Activated gamma-delta T cell treated with anti-CD3 and anti-CD28 coated beads, Interleukin-2, amount 50 U/mL, for 16 hours (primary cell): ENCODE measurements at places on chromosomes 11 and 22.

DNA sequence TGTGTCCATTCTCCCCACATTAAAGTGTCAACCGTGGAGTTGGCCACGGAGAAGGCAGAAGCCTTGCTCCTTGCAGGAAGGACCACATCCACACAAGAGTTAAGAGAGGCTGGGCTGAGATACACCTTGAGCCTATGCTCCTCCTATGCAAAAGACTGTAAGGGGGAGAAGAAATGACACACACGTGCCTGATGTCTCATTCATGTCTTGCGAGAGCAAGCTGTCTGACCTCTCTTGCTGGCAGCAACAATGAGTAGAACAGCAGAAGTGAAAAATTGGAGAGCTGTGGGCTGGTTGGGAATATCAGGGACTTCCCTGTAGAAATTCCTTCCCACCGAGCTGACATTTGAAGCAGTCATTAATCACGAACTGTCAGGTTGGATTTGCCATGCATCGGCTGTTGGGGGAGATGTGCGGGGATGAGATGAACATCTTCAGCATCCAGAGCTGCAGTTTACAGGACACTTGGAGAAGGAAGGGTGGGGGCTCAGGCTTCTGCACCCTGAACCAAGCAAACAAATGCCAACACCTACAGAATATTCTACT lies 139.3 kb downstream of the MYO18B start:
- no peak for DNase-seq

DNA sequence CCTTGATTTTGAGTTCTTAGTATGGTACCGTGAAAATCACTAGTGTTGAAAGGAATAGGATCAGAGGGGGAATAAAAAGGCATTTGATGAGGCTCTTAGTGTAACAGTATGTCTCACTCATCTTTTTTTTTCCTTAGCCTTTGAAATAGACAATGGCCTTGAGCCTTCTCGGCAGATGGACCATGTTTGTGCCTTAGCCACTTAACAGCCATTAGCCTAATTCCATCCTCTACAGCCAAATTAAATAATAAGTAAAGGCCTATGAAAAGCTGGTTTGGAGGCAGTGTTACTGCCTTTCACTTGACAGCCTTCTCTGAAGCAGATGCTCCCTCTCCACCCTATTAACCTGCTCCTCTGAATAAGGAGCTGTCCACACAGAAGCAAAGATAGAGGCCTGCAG lies 580.7 kb downstream of the NTM start:
- no peak for DNase-seq

GRCh38 chr22:17269607-17270261 lies 50.5 kb upstream of the ADA2 start:
- no peak for DNase-seq

GRCh38 chr11:130806746-130807145 lies 109.5 kb downstream of the SNX19 start:
- no peak for DNase-seq

DNA sequence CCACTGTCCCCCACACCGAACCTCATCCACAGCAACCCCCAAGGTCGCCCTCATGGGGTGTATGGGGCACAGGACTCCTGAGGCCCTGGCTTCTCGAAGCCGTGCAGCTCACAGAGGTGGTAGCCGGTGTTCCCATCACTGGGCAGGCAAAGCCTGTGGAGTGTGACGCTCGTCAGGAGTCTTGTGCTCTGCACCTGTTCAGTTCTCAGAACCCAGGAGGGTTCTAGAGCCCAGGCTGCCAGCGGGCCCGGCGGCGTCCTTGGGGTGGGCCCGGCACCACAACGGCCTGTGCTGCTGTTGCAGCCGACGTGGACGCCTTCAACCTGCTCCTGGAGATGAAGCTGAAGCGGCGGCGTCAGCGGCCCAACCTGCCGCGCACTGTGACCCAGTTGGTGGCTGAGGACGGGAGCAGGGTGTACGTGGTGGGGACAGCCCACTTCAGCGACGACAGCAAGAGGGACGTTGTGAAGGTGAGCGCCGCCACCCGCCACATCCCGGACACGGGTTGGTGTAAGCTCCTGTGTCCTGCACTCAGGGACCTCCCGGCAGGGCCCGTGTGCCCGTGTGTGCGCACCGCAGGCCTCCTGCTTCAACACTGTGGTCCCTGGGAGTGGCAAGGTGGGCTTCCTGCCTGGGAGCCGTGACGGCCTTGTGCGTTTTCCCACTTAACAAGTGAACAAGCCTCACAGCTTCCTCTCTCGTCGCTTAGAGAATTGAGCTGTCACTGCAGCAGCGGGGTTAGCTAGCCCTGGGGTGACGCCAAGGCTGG lies 6.6 kb upstream of the SELENOO start:
- no peak for DNase-seq

DNA sequence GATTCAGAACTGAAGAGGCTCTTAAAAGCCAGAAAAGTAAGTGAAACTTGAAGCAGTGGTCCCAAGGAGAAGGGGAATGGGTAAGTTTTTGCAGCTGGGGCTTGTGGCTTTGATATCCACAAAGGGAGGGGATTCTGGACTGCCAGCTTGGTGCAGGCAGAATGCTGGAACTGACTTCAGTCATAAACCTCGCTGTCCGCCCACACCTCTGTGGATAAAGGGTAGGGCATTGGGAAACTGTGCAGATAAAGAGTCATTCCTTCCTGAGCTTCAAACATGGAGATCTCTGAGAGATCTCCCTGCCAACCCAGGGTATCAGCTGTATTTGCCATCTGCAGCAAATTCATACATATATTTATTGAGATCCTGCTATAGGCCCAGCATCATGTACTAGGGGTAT lies 124.3 kb upstream of the OR9Q1 start:
- DNase-seq = no peak
